NCI-H1694 treated with DMSO at 0.1 percent for 48 hours (cell line): ENCODE measurements at places on chromosomes 5 and 9.

- no peak for DNase-seq
Observed at GRCh38 chr9:35367451-35367850, 122.5 kb upstream of the RUSC2 start.

DNA sequence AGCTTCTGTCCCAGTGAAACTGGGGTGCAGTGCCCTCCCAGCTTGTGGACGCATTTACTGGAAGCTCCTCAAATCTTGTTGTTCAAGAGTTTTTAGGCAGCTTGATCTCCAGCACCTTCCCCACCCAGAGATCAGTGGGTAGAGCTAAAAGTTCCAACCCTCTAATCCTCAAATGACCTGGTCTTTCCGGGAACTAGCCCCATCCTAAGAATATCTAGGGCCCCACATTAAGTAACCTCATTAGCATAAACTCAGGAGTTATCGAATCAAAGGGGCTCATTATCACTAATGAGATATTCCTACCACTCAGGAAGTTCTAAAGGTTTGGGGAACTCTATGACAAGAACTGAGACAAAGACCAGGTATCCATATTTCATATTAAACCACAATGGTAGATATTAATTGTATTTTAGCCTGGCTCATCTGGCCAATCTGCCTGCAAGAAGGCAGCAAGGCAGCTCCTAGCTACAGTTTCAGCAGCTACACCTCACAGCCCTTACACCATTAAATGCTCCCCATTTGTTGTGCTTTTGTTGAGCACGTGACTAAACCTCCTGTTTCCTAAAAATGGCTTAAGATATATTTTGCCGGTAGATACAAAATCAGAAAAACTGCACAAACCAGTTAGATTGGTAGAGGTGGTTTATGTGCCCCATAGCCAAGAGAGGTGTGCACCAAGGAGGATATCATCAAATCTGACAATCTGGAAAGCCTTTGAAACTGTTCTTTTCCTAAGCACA is 24.6 kb upstream of the SLC22A5 start:
- no peak for DNase-seq

DNA sequence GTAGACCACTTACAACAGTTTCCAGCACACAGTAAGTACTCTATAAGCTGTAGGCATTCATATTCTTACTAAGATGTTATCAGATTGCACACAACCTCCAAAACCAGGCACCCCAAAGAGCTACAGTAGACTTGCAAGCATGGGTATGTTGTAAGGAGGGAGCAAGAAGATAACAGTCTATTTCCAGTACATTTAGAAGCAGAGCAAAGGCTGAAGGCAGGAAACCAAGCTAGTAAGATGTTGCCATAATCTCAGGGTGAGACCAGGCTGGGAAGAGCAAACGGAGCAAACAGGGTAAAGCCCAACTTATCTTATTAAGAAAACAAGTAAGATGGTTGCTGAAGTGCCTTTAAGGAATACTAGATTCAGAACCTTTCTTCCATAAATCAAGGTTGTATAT is 161.1 kb downstream of the GLIS3 start:
- no peak for DNase-seq

DNA sequence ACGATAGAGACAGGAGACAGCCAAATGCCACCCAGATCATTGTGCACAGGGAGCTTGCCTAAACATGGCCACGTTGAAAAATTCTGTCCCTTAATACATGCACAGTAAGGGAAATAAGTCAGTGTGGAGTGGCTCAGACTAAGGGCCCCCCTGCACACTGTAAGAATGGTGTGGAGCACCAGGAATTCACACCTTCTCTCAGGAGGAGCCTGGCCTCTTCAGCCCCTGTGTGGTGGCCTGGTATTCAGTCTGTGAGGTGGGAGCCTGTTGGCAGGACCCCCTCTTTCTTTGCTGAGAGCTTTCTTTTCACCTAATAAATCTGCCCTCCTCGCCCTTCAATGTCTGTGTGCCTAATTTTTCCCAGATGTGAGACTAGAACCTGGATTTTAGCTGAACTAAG is 66.1 kb upstream of the RASGRF2 start:
- no peak for DNase-seq

GRCh38 chr9:91338681-91339080 is 23.0 kb downstream of the AUH start:
- no peak for DNase-seq

DNA sequence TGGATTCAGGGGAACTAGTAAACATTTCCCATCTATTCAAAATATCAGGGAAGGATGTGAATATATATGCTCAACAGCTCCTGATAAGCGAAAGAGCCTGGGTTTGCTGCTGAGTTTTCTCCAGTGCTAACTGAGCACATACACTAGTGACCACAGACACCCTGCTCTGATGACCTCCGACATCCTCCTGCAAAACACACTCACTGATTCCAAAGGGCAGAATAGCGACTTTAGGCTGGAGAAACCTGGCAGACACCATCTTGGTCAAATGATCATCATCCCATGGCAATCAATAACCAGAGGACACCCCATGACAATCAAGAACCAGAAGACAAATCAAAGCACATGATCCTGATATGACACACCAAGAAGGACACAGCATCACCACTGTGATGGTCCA is 9.2 kb upstream of the GADD45G start:
- no peak for DNase-seq

- no peak for DNase-seq
Observed at GRCh38 chr5:156560002-156560401, 233.0 kb downstream of the SGCD start.

DNA sequence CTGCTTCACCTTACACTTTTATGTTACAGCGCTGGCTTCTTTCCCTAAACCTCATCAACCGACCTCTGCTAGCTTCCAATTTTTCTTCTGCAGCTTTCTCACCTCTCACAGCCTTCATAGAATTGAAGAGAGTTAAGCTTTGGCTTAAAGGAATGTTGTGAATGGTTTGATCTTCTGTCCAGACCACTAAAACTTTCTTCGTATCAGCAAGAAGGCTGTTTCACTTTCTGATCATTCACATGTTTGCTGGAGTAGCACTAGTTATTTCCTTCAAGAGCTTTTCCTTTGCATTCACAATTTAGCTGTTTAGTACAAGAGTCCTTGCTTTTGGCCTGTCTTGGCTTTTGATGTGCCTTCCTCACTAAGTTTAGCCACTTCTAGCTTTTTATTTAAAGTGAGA is 49.5 kb downstream of the NR3C1 start:
- DNase-seq, result no peak

DNA sequence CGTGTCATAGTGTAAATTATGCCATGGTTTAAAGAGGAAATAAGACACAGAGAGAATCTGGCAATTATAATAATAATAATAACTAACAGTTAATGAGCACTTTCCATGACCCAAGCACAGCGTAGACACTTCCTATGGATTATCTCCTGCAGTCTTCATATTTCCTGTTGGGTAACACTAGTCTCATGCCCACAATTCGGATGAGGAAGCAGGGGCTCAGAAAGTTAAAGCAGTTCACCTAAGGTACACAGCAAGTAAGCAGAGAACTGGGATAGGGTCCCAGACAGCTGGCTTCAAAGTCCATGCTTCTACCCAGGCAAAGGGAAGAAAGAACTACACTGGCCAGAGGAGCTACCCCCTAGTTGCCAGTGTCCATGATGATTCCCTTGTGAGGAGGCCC is 27.9 kb upstream of the TGFBI start:
- no peak for DNase-seq

GRCh38 chr5:64790210-64790609 is 21.5 kb downstream of the CWC27 start:
- DNase-seq, result no peak

DNA sequence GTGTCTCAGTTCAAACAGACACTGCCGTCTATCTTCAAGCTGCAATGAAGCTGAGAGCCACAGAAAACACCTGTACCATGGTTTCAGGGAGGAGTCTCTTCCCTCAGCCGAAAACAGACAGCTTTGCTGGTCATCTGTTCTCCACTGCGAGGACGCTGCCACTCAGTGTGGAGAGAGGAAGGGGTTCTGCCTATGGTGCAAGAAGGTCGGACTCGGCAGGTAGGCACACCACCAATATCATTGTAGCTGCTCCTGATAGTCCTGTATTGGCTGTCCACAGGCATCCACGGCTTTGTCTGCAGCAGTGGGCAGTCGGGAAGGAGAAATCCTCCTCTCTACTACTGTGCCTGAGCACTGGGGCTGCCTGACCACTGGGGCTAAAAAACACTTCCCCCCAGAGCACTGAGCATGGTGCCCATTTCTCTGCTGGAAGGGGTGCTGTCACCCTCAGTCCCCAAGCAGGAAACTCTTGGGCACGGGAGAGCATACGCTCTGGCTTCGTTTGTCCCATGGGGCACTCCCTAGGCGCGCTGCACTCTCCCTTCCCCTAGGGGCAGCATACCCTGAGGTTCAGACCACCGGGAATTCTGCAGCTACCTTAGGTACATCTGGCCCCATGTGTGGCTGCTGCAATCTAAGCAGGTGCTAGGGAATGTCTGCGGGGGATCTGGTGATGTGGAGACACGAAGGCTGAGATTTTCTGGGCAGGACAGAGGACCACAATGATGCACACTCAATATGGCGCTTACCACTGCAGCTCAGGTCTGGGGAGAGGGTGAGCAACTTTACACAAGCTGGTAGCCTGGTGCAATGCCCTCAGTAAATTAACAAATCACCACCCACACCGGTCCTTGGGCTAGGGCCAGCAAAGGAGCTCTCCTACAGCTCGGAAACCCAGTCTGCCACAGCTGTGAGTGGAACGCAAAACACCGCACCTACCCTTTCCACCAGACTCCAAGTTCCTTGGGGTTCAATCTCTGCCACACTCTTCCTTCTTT is 880.9 kb upstream of the SEMA6A start:
- no peak for DNase-seq
